ENCODE measurements at places on chromosomes 12 and 14.

- no peak for DNase-seq
Observed at GRCh38 chr12:66115071-66115600, 15.4 kb downstream of the LLPH start.

- no peak for DNase-seq
Observed at GRCh38 chr12:16369156-16369555, 21.7 kb downstream of the MGST1 start.

DNA sequence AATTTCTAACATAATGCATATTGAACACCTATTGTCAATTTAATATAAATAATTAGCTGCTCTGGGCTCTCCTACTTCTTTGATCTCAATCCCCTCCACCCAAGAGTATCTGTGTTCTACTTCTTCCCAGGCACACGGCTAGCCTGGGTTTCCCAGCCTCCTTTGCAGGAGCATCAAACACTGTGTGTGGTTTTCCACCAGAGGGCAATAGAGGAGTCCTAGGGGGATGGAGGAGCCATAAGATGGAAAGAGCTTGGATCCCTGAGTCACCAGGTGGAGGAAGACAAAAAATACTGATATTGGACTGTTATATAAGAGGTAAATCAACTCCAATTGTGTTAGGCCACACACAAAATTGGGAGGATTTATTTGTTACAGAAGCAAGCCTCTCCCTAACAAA, 333.7 kb downstream of the GLT1D1 start:
- DNase-seq, result peak; percentile 10

- no peak for DNase-seq
Observed at GRCh38 chr12:70852416-70853150, 68.0 kb downstream of the PTPRR start.

GRCh38 chr12:89051065-89051677, 301.1 kb downstream of the DUSP6 start:
- peak; percentile 77 for DNase-seq

DNA sequence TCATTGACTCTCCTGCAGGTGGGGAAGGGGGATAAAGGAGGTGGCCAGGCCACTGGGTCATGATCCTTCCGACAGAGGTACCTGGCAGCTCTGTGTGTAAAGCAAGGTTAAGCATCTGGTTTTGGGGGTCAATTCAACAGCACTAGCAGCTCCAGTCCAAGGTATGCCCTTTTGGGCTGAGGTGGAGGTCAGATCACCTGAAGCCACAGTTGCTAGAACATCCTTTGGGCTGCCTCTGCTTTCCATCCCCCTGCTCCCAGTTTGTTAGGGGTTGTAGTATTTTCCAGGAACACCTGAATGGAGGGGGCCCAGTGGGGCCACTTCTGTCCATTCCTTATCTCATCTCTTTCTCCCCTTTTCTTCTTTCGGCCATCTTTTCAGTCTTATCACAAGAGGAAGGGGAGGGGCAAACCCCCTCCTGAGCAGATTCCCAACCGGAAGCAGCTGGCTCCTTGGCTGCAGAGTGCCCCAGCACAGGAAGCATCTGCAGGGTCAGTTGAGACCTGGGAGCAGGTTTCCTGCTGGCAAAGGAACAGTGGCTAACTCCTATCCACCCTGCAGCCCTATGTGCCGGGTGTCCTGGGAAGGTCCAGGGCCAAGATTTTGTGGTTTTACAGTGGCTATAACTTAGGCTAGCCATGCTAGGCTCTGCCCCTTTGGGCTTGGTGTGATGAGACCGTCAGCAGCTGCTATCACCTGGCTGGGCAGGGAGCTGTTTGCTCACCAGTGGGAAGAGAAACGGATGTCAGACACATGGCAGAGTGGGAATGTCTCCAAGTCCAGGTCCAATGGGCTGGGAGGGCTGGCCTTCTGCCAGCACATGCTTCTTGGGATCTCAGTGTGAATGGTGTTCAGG, 40.2 kb downstream of the SH2B3 start:
- DNase-seq, result no peak

DNA sequence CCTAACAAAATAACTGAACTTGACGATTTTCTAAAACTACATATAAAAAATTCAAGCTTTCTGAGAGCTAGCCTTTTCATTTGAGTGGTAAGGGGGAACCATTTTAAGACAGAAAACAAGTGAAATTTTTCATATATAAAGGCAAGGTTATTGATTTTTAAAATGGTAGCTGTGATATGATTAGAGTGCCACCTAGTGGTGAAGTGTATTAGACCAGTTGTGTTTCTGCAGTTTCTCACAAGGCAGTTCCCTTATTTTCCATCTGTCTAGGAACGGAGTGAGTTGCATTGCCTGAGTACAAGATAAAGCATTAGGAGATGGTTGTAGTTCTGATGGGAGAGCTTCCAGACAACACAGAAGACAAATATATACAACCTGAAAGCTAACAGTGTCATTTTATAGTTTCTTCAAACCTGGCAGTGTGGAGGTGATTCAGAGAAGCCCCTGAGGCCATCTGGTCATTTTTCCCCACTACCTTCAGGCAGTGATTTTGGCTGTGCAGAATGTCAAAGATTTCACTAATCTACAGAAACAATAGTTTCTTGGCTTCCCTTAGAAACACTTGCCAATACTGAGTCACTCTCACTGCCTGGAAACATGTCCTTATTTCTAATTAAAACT, 180.8 kb downstream of the C12orf50 start:
- peak; percentile 62 for DNase-seq

GRCh38 chr12:52341066-52341580, 19.9 kb upstream of the KRT83 start:
- no peak for DNase-seq

GRCh38 chr14:51680031-51680430, 28.3 kb downstream of the FRMD6 start:
- DNase-seq, result no peak

DNA sequence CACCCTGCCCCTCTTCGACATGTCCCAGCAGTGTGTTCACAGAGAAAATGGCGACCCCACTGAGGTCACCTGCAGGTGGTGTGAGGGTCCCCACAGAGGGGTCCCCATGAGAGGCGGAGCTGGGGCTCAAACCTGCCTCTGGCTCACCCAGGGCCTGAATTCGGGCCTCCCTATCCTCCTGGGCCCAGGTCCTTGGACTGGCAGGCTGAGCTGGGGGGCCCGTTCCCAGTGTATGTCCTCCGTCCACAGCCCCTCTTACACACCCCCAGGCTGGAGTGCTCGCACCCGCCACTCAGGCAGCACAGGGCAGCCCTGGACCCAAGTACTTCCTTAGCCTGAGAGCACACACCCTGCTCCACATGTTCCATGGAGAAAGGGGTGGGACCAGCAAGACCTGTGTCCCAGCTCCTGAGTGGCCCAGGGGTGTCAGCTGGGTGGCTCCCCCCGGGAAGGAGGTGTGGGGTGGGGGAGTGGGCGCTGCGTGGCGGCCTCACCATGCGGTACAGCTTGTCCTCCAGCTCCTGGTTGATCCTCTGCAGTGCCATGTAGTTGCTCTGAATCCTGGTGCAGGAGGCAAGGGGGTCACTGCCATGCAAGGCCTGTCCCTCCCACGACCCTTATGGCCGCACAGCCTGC, 42.6 kb downstream of the BEGAIN start:
- DNase-seq, result no peak

- no peak for DNase-seq
Observed at GRCh38 chr12:45863332-45863731, 127.0 kb downstream of the SCAF11 start.

DNA sequence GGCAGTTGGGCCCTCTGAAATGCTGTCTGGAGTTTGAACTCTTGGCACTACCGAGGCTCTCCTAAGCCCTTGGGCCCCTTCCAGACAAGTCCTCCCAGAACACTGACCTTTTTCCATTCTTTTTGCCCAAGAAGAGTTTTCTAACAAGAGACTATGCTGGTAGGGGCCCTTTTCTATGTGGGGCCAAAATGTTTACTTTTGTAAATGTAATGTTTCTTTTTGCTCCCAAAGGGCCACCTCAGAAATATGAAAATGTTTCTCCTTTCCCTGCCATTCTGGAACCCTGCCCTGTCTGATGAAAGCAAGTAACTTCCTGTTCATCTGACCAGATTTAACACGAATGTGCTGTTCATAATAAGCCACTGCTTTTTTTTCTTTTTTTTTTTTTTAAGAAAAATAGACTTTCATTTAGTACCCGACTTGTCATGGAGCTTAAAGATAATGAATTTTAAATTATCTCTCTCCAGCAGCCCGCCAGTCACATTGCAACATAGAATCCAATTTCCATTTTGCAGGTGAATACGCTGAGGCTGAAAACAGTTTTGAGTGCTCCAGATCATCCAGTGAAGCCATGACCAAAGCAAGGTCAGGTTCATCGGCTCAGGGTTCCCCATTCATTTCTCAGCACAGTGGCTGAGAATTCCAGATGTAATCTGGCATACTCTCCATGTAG, 169.9 kb downstream of the DPF3 start:
- DNase-seq, result peak; percentile 74

- DNase-seq, result no peak
Observed at GRCh38 chr14:52399104-52399503, 85.0 kb downstream of the PTGER2 start.

DNA sequence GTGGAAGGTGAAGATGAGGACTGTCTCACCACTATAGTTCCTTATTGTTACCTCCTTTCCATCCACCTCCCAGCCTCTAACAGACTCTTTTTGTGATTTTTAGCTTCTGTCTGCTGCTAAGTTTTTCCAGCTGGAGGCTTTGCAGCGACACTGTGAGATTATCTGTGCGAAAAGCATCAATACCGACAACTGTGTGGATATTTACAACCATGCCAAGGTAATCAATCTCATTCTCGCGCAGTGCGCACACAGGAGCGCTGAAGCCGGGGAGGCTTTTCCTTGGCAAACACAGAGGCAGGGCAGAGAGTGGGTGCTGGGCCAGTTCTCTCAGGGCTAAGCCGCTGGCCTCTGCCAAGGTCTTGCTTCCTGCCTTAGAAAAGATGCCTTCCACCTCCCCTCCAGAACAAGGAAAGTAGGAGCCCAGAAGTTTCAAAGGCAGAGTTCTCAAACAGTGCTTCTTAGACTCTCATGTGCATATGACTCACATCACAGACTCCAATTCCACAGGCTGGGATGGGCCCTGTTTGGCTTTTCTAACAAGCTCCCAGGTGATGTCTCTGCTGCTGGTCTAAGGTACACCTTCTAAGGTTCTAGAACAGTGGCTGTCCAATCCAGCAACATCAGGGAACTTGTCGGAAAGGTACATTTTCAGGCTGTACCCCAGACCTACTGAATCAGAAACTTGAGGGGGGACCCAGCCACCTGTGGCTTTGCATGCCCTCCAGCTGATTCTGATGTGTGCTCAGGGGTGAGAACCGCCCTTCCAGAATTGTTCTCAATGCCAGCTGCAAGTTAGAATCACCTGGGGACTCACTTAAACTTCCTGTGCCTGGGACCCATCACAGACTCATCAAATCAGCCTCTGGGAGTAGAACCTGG, 33.8 kb upstream of the PWP1 start:
- DNase-seq, result no peak

- DNase-seq, result no peak
Observed at GRCh38 chr12:119044094-119044493, 62.8 kb downstream of the SRRM4 start.

DNA sequence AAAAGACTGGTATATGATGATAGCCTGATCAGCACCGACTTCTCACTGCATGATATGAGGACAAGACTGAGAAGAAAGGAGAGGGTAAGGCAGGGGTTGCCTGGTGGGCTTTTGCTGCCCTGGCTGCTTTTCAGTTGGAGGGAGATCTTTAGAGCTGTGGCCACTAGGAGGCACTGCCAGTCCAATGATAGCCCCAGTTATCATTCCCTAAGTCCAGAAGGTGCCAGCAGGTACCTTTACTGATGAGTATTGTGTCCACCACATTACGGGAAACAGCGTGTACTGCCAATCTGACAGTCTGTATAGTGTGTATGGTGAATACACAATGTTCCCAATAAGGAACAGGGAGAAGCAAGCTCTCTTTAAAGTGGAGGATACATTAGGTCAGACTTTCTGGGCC, 55.8 kb upstream of the CCDC175 start:
- DNase-seq, result peak; percentile 11

DNA sequence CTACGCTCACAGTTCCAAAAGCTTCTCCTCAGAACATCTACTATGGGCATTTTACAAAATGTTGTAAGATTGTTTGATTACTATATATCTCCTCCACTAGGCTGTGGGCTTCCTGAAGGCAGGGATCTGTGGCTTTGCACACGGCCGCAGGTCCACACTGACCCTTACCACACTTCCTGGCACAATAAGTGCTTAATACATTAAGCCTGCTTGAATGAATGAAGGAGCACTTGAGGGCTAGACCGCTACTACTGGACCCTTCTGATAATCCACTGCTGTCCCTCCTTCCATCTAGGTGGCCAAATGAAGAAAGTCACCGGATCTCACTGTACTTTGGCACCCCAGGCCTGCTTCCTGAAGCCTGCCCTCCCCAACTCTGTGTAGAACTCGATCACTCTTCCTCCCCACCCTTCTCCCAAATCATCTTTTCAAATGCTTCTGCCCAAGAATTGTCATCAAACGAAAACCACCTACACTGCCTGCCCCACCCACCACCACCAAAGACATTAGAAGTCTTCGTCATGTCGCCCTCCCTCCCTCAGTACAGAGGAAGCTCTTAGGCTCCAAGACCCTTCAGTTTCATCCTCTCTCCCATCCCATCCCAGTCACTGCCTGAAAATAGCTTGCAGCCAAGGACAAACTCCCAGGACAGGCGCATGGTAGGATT, 596 bp upstream of the ZBTB39 start:
- no peak for DNase-seq

- no peak for DNase-seq
Observed at GRCh38 chr12:1930803-1931597, 12.5 kb upstream of the CACNA2D4 start.

DNA sequence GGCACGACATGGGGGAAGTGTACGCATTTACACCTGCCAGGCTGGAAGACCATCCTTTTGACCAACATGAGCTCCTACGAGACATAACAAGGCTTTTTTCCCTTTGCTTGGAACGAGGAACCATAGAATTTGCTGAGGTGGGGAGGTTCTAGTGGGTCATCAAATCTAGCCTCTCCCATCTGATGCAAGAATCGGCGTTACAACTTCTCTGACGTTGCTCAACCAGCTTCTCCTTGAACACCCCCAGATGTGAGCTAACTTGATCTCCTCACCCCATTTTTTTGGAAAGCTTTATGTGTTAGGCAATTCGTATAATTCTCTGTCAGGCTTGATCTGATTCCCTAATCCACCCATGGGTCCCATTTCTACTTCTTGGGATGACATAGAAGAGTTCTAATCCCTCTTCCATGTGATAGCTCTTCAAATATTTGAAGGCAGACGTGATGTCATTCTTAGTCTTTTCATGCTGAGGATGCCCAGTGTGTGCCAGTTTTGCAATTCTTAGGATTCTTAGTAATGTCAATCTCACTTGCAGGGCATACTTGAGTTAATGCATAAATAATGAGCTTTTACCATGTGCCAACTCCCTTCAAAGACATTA, 163.6 kb upstream of the PARP11 start:
- DNase-seq, result no peak

DNA sequence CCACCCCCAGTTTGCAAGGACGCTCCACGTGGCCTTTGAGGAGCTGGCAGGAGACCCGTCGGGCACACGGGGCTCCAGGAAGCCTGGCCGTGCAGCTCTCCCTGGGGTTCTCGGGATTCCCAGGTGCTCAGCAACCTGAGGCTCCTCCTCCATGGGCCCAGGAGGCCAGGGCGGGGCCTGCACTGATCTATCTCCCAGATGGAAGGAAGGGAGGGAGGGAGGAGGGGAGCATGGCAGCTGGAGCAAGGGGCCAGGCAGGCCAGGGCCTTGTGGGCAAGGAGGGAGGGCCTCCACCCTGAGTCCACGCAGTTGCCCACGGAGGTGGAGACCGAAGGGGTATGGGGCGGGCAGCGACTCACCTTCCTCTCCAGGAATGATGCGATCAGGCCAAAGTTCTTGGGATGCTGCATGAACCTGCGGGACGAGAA, 127.3 kb downstream of the RFLNA start:
- DNase-seq, result no peak
